ENCODE measurements at places on chromosomes 7 and 10.

- no peak for DNase-seq
Measured at GRCh38 chr10:89164080-89164479, 43.0 kb downstream of the CH25H start.

GRCh38 chr7:159060440-159060839, 84.2 kb downstream of the VIPR2 start:
- no peak for DNase-seq

- no peak for DNase-seq
Measured at GRCh38 chr10:45627412-45628048, 45.0 kb downstream of the ZFAND4 start.

GRCh38 chr7:100655908-100656674, at the start of gene ACTL6B:
Gene ACTL6B (minus strand): TSS chr7:100656448. CDS start chr7:100656354, 94 bp downstream.
- peak; percentile 64 for DNase-seq

- peak; percentile 16 for DNase-seq
Measured at GRCh38 chr7:28096713-28097112, 83.9 kb downstream of the JAZF1 start.

GRCh38 chr10:73779018-73779417, 2.8 kb upstream of the CHCHD1 start:
- DNase-seq: no peak

- no peak for DNase-seq
Measured at GRCh38 chr10:127874671-127875448, 17.9 kb downstream of the CLRN3 start.

DNA sequence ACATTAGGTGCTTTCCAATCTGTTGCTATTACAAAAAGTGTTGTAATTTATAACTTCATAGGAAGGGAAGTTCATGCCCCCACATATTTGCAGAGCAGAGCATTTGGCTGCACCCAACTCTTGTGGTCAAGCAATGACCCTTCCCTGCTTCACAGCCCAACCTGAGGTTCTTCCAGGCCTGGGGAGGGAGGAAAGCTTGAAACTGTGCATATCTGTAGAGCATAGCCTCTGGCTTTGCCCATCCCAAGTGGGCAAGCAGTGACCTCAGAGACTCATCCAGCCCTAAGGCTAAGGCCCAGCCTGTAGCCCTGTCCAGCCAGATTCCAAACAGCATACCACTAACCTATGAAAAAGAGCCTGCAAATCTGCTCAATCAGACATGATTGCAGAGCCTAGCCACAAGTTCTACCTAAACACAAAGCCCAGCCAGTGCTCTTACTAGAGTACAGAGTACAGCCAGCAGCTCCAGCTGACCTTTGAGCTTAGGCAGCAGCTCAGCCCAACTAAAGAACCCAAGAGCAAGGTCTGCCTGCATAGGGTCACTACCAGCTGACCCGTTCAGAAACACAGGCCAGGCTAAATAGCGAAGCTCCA, 14.4 kb upstream of the GSTK1 start:
- DNase-seq: no peak

- DNase-seq: no peak
Measured at GRCh38 chr10:11301571-11302111, 284.0 kb downstream of the CELF2 start.

DNA sequence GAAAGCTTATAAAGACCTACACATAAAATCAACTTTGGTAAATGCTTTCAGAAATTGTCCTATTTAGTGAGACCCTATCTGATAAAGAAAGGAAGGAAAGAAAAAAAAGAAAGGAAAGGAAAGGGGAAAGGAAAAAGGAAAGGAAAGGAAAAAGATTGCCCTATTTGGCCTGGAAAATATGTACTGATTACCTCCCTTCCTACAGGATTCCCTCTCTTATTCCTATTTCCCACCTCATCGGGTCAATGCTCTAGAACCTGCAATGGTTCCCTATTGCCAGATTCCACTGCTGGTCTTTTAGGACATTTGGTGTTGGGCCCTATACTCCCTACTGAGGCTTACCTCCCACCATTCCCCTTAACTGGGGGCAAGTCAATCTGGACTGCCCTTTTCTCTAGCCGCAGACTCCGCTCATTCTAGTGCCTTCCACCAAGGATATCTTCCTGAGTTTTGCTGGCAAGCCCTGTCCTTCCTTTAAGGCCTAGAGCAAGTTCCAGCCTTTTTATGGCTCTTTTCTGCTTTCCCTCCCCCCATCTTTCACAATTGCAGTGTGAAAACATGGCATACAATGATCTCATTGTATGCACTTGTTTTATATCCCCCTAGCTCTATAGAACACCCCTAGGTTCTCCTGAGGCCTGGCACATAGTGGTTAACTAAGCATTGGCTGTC, 4.4 kb downstream of the DDIT4 start:
- no peak for DNase-seq

- no peak for DNase-seq
Measured at GRCh38 chr7:134298902-134299683, 17.6 kb downstream of the SLC35B4 start.

- DNase-seq: no peak
Measured at GRCh38 chr7:17093461-17093860, 205.0 kb upstream of the AHR start.
